ENCODE measurements at places on chromosomes 12 and 14.

DNA sequence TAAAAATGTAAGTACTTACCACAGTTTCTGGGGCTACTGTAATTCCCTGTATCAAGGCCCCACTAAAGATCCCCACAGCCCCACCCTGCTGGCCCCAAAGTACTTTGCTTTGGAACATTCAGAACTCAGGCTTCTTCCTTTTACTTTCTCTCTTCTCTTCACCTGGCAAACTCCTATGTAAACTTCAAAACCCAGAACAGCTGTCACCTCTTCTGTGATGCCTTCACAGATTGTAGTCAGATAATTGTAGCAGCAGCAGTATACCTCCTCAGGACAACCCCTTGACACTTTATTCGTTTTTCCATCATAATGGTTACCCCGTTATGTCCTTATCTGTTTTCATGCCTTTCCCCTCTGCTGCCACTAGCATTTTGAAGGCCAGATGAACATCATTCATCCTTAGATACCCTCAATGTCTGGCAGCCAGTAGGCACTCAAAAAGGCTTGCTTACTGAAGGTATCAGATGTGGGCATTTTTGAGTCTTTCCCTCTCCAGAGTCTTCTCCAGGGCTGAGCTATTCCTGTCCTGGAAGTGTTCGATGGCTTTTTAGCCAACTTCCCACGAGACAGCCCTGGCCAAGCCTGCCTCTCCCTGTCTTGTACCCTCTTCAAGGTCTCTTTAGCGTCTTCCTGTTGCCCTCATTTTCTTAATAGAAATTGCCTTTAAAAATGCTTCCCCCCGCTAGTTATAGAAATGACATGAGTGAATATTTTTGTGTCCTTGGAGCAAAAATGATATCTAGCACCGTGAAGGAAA, 7.4 kb downstream of the PLBD2 start:
- DNase-seq = no peak

DNA sequence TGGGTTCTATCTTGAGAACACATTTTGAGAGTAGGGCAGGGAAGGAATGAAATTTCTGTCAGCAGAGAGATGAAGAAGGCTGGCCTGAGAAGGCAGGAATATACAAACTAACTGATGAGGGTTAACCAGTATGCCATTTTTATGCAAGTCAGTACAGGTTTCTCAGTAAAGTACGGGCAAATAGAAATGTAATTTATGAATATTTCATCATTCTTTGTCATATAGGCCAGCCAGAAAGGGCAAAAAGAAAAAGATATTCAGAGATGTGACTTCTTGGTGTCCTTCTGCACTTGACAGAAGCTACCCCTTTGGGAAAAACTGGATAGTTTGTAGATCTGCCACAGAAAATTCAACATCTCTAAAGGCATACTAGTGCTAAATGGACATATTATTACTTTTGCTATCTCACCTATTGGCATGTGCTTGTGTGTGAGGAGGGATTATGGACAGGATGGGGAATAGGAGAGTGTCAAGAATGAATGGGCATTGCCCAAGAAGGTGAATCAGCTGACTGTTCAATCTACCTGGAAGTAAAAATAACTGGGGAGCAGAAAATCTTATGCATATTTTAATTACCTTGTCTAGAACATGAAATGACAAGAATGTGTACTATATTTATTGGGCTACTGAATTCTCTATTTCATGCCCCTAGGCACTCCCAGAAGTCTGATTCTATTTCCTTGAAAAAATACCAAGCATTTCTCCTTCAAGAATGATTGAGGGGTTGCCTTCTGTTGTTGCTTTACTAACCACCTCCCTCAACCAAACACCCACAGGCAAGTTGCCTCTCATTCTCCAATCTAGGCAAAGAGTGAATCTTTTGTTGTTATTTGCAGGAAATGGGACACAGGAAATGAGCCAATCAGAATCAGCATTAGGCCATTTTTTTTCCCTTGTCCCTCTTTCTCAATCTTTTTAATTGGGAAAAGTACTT, 175.1 kb upstream of the SLC38A2 start:
- DNase-seq = no peak

DNA sequence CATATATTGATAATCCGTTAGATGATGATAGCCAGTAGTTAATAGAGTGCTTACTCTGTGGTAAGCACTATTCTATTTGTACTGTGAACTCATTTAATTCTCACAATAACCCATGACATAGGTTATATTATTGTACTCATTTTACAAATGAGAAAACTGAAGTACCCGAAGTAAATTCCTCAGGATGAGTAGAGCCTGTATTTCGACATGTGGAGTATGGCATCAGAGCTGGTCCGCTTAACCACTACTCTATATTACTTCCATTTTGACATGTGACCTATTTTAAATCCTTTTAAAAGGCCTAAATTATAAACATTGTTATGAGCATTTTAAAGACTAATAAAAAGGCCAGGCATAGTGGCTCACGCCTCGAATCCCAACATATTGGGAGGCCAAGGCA, 8.0 kb upstream of the RAP1B start:
- no peak for DNase-seq

- no peak for DNase-seq
Observed at GRCh38 chr12:113633678-113634332, 162.1 kb upstream of the LHX5 start.

- DNase-seq = peak; percentile 61
Observed at GRCh38 chr12:57213058-57213715, 3.4 kb upstream of the NXPH4 start.

DNA sequence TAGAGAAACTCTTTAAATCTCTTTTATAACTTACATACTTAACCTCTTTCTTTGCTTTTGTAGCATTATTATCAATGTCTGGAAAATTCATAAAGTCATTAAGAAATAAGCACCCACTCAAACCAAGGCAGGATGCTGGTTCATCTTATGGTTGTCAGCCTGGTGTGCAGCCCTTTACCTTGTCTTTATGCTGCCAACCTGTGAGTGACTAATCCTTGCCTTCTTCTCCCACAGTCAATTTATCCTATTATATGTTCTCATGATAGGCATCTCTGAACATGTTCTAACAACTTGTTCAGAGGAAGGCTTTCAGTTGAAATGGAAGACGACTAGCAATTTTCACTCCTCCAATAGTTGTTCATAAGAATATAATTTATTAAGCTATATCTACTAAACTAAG, 186.9 kb upstream of the CAND1 start:
- no peak for DNase-seq

Measured in stimulated activated CD8-positive, alpha-beta memory T cell treated with anti-CD3 and anti-CD28 coated beads, Interleukin-4, amount 100 ng/mL, for 4 hours (primary cell).